ENCODE measurements at places on chromosomes 16 and 17.

DNA sequence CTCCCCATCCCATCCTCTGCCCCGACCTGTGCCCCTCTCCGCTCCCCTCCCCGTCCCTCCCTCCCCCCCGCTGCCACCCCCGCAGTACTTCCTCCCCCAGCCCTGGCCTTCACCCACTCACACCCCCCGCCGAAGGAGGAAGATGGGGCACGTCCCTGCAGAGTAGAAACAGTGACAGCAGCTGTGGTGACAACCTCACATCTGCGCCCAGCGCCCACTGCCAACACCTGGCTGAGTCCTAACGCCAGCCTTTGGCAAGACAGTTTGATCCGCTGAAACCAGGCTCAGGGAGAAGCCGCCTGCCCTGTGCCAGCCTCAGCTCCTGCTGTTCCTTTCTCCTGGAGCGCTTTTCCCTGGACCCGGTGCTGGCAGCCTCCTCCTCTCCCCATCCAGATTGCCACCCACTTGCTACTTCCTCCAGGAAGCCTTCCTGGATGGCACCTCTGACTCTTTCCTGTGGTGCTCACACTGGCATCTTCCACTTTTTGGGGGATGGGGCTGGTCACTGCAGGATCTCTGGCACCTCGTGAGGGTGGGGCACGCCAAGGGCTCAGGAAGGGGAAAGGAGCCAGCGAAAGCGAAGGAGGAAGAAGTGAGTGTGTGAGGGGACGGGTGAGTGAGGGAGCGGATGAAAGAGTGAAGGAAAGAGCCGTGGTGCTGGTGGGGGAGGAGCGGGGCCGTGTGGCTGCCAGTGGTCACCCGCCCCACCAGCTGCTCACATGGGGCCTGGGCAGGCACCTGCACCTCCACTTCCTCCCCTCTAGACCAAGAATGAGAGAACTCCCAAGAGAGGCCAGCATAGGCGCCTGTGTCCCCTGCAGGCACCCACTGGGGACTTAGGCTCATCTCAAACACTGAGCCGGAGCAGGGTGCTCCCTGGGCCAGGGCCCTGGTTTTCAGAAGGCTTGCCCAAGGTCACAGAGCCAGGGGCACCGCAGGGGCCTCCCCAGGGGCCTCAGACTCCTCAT is 27.0 kb downstream of the ZFPM1 start:
- no peak for DNase-seq

DNA sequence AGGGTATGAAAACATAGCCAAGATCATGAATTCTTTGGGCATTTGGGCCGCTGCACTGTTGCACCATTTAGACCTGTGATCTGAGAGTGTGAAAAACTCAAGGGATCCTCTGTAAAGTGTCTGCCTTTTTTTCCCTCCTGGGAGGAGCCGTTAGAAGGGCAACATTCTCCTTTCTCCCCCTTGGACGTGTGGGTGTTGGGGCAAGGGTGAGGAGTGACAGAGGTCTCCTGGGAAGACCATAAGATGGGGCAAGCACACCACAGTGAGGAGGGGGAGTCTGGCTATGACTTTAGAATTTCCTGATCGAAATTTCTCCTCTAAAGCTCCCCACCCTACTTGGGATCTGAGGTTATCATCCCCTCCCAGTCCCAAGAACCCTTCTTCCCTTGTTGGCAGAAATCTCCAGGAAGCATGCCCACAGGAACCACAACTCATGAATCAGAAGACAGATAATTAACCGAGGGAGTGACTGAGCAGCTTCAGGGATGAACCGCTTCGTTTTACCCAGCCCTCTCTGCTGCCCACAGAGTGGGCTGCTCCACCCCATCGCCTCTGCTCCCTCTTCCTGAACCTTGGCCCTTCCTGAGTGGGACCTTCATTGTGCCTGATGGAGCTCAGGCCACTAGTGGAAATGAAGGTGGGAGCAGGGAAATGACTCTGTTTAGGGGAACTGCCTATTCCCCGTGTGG is 4.2 kb downstream of the ITGB3 start:
- DNase-seq = no peak

DNA sequence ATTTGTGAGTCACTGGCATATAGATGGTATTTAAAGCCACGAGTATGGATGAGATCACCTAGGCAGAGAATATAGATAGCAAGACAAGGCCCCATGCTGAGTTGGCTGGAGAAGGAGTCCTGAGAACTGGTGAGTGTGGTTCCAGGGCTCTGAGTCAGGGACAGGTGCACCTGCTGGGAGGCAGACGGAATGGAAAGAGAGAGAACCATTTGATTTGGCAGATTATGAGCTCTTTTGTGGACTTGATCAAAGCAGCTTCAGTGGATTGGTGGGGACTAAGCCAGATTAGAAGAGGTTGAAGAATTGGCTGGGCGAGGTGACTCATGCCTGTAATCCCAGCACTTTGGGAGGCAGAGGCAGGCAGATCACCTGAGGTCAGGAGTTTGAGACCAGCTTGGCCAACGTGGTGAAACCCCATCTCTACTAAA is 4.3 kb upstream of the C16orf92 start:
- no peak for DNase-seq

- DNase-seq = no peak
These were observed 500.3 kb upstream of the CDH11 start for GRCh38 chr16:65622151-65622550.

- DNase-seq = no peak
These were observed 65.6 kb downstream of the SMG6 start for GRCh38 chr17:2237950-2238349.

- no peak for DNase-seq
These were observed 66.6 kb upstream of the AXIN2 start for GRCh38 chr17:65627891-65628643.

DNA sequence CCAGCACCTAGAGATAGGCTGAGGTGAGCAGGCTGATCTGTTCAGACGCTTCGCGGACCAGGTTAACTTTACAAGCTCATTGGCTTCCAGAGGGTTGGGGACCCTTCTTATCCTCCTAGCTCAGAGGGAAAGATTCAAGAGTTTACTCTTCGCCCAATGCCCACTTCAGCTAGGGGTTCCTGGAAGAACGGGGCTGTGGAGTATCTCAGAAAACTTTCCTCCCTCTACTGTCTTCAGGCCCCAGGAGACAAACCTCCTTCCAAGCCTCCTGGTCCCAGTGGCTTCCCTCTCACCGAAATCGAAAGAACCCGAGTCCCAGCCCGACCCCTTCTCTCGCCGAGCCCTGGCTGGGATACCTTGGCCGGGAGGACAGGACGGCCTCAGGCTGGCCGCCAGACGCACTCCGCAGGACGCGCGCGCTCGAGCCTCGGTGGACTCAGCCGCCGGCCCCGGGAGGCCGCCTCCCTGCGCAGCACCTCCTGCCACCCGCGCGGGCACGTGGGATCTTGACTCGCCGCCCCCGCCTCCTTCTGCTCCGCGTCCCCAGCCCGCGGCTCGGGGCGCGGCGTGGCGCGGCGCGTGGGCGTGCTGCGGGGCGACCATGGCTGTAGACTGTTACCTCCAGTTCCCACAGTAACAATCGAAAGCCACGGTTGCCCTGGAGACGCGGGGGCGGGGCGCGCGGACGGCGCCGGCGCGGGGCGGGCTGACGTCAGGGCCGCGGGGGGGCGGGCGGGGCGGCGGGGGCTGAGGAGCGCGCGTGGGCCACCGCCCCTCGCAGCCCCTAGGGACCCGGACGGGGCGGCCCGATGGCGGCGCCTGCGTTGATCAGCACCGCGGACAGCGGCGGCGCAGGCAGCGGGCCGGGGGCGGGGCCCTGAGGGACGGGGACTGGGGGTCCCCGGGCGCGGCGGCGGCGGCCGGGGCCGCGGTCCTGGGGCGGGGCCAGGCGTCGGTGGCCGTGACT is 5.3 kb upstream of the HIC1 start:
- DNase-seq = no peak

GRCh38 chr17:82287868-82288801 is 14.6 kb upstream of the CSNK1D start:
- DNase-seq = no peak

DNA sequence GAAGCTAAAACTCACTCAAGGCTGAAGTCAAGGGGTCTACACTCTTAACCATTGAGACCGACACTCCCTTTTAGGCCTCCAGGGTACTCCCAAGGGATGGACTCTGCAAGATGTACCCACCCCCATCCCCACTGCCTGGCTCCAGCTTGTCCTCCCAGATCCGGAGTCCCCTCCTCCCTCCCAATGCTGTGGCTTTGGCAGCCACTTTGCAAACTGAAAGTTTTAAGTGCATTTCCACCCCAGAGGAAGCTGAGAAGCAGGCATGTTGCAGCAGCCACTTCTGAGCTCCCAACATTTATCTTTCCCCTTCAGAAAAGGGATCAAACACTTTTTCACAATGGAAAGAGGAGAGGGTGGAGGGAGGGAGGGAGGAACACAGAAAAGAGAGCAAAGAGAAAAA is 115.2 kb downstream of the COPRS start:
- no peak for DNase-seq

DNA sequence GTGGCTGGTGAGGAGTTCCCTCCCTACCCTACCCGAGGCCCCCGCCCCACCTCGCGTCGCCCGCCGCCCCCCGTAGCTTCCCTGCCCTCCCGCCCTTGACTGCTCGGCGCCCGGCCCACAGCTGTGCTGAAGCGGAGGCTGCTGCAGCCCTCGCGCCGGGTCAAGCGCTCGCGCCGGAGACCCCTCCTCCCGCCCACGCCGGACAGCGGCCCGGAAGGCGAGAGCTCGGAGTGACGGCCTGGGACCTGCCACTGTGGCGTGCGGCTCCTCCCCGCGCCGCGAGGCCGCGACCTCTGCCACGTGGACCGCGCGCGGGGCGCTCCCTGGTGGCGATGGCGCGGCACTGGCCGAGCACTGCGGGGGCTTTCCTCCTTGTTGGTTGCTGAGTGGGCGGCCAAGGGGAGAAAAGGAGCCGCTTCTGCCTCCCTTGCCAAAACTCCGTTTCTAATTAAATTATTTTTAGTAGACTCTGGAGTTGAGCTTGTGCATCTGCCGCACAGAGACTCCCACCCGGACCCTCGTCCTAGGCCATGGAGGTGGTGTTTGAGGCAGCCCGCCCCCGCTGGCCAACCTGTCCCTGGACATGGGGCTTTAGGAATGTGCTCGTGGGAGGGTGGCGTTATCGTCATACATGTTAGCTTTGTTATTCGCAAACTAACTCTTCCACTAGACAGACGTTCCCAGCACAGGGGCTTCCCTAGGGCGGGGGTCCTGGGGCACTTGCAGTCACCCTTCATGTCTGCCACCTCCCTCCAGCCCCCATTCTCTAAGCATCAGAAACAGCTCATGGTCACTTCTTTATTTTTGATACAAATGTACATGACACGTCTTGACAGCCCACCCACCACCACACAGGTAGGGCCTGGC is 4.4 kb downstream of the TP53I13 start:
- no peak for DNase-seq

GRCh38 chr17:32503251-32504165 is 16.7 kb downstream of the CDK5R1 start:
- DNase-seq = no peak

DNA sequence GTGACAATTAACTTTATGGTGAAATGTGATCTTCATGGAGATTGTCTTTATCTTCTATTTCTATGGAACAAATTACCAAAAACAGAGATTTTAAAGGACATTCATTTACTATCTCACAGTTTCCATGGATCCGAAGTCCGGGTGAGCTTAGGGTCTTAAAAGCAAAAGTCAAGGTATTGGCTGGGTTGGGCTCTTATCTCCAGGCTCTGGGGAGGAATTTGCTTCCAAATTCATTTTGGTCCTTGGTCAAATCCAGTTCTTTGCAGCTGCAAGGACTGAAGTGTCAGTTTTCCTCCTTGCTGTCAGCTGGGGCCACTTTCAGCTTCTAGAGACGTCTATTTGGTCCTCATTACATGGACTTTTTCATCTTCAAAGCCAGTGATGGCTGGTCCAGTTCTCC is 395.8 kb upstream of the MAF start:
- DNase-seq = no peak

- DNase-seq = no peak
These were observed 22.1 kb upstream of the GNA13 start for GRCh38 chr17:65078441-65079160.

- DNase-seq = no peak
These were observed 11.7 kb downstream of the CFAP52 start for GRCh38 chr17:9587969-9588656.

GRCh38 chr17:76540381-76541300 is 797 bp downstream of the PRCD start:
- peak; percentile 97 for DNase-seq

DNA sequence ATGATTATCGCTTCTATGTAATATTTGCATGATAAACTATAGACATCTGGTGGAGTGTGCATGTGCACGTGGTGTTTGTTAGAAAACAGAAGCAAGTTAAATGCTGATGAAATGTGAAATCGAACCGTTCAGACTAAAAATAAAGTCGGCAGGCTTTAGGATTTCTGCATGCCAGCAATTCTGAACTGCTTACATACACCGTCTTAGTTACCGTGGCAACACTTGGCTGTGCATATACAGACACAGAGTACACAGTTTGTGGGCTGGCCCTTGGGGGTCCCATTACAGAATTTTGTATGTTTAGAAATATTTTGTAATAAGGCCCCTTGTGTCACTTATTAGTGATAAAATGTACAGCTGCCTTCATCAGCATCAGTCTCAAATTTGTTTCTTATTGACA is 605.5 kb downstream of the RBFOX1 start:
- DNase-seq = no peak

- DNase-seq = no peak
These were observed 80.7 kb downstream of the HELZ start for GRCh38 chr17:67164302-67164701.

GRCh38 chr17:10870336-10871050 is 32.6 kb upstream of the PIRT start:
- no peak for DNase-seq

Measured in putamen (tissue), 1 donor.